Spinal cord (tissue), 10 donors: ENCODE measurements at places on chromosomes 2 and 18. TPM values are rescaled to one million over a fixed set of nuclear protein-coding genes. Genes with fewer than 3 reads are reported as not detected.

The VWA3B gene
- 5.9 TPM for polyA plus RNA-seq

The CIAO1 gene
- 77.3 TPM for polyA plus RNA-seq

The ZAP70 gene
- polyA plus RNA-seq: 2.1 TPM

The CDH19 gene
- polyA plus RNA-seq: 4.0 TPM

The DRC1 gene
- polyA plus RNA-seq: 5.0 TPM

The TMEM200C gene
- 8.6 TPM for polyA plus RNA-seq

The IL1F10 gene
- not detected for polyA plus RNA-seq

The RPL31 gene
- polyA plus RNA-seq: 1,768 TPM

The DYTN gene
- polyA plus RNA-seq: not detected

The RANBP2 gene
- polyA plus RNA-seq: 23.7 TPM

The RRM2 gene
- polyA plus RNA-seq: 40.3 TPM

The CHRNG gene
- polyA plus RNA-seq: 0.35 TPM

The ATG16L1 gene
- 25.8 TPM for polyA plus RNA-seq

The SESTD1 gene
- polyA plus RNA-seq: 33.3 TPM

The MAP3K19 gene
- polyA plus RNA-seq: 8.9 TPM

The POTEC gene
- polyA plus RNA-seq: 0.08 TPM

The GAD1 gene
- 80.7 TPM for polyA plus RNA-seq

The ANKZF1 gene
- polyA plus RNA-seq: 44.0 TPM

The PTPRM gene
- polyA plus RNA-seq: 123 TPM

The RNF125 gene
- polyA plus RNA-seq: 5.2 TPM

The CYP27A1 gene
- 18.5 TPM for polyA plus RNA-seq

The GALR1 gene
- 2.5 TPM for polyA plus RNA-seq

The CREG2 gene
- 24.7 TPM for polyA plus RNA-seq

The LBX2 gene
- 0.69 TPM for polyA plus RNA-seq

The TSPYL6 gene
- 0.14 TPM for polyA plus RNA-seq

The HTR2B gene
- polyA plus RNA-seq: 0.26 TPM

The CCBE1 gene
- 1.8 TPM for polyA plus RNA-seq

The CXCR1 gene
- polyA plus RNA-seq: not detected

The LHCGR gene
- polyA plus RNA-seq: 0.67 TPM

The SGPP2 gene
- polyA plus RNA-seq: 4.4 TPM

The IL36G gene
- polyA plus RNA-seq: 0.29 TPM

The ANKRD12 gene
- 23.8 TPM for polyA plus RNA-seq

The ERMN gene
- polyA plus RNA-seq: 45.7 TPM

The DIPK1C gene
- 57.2 TPM for polyA plus RNA-seq

The FAP gene
- 11.4 TPM for polyA plus RNA-seq

The CFC1 gene
- 21.4 TPM for polyA plus RNA-seq

The CHRND gene
- 0.74 TPM for polyA plus RNA-seq

The CD8B2 gene
- polyA plus RNA-seq: 0.59 TPM

The FSIP2 gene
- 1.2 TPM for polyA plus RNA-seq

The POTEJ gene
- not detected for polyA plus RNA-seq

The SAG gene
- 0.48 TPM for polyA plus RNA-seq

The IKZF2 gene
- 5.1 TPM for polyA plus RNA-seq

The GATA6 gene
- 0.42 TPM for polyA plus RNA-seq

The RAMP1 gene
- 131 TPM for polyA plus RNA-seq

The PKDCC gene
- polyA plus RNA-seq: 97.5 TPM

The ANKRD53 gene
- polyA plus RNA-seq: 4.9 TPM

The PSMA8 gene
- 0.21 TPM for polyA plus RNA-seq

The IL18R1 gene
- 0.71 TPM for polyA plus RNA-seq

The MC4R gene
- 3.8 TPM for polyA plus RNA-seq

The CDH7 gene
- 21.4 TPM for polyA plus RNA-seq

The IL18RAP gene
- polyA plus RNA-seq: 0.09 TPM

The OST4 gene
- polyA plus RNA-seq: 225 TPM

The ONECUT2 gene
- polyA plus RNA-seq: 2.3 TPM

The LCT gene
- 0.06 TPM for polyA plus RNA-seq

The HOXD8 gene
- 42.7 TPM for polyA plus RNA-seq

The ALKAL2 gene
- 5.3 TPM for polyA plus RNA-seq

The CNOT11 gene
- 33.1 TPM for polyA plus RNA-seq

The CBLN2 gene
- polyA plus RNA-seq: 60.1 TPM
